ENCODE measurements at places on chromosomes 1 and 21.

- DNase-seq = no peak
These were observed 579.8 kb upstream of the PKN2 start for GRCh38 chr1:88104236-88104635.

- no peak for DNase-seq
These were observed 96.0 kb upstream of the DUSP10 start for GRCh38 chr1:221837896-221838295.

- DNase-seq = no peak
These were observed 26.6 kb upstream of the MPZL1 start for GRCh38 chr1:167695147-167695546.

DNA sequence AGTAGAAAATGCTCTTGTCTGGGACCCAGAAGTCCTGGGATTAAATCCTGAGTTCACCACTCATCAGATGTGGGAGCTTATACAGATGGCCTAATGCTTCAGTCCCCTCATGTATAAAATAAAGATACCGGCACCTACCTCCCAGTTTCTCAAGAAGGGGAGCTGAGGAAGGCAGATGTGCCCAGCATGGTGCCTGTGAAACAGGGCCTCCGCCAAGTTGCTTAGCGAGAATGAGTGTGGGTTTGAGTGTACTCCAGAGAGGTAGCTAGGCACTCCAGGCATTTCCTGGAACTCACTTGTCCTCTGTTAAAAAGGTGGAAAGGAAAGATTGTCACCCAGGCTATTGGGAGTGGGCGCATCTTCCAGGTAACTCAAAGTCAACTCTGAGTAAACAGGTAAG, 37.8 kb downstream of the IER5 start:
- DNase-seq = no peak

GRCh38 chr1:61851849-61852669, 109.8 kb downstream of the PATJ start:
- DNase-seq = no peak

DNA sequence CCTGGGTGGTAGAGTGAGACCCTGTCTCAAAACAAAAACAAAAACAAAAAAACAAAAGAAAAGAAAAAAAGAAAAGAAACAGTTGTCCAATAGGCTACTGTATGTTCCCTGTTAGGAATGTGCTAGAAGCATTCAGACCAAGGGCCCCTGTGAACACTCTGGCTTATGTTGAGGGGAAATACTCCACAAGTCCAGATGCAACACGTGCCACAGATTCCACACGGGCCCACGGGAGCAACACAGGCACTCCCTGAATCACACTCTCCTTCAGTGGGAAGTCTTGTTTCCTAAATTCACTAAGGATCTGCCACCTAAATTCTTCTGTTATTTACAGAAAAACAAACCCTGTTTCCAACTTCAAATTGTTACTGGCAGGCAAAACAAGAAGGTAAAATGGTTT, 291.1 kb downstream of the PCP4 start:
- DNase-seq = no peak

DNA sequence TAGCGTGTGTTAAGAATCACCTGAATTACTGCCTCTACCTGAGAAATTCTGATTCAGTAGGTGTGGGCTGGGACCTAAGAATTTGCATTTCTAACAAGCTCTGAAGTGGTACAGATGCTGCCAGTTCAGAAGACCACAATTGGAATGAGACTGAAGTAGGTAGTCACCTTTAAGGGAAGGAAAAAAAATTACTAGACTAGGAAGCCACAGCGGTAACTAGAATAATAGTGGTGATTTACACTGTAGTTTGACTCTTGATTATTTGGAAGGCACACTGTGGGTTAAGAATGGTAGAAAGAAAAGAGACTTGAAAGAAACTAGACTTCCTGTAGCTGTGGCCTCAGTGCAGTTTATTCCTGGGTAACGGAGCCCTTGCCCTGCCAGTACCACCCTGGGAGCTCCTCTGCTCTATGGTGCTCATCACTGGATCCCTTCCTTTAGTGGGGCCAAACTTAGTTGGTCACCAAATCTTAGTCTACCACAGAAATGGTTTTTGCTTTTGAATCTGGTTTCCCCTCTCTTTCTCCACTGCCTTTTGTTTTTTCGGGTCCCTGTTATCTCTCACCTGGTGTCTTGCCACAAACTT, 43.6 kb downstream of the ARID1A start:
- no peak for DNase-seq

DNA sequence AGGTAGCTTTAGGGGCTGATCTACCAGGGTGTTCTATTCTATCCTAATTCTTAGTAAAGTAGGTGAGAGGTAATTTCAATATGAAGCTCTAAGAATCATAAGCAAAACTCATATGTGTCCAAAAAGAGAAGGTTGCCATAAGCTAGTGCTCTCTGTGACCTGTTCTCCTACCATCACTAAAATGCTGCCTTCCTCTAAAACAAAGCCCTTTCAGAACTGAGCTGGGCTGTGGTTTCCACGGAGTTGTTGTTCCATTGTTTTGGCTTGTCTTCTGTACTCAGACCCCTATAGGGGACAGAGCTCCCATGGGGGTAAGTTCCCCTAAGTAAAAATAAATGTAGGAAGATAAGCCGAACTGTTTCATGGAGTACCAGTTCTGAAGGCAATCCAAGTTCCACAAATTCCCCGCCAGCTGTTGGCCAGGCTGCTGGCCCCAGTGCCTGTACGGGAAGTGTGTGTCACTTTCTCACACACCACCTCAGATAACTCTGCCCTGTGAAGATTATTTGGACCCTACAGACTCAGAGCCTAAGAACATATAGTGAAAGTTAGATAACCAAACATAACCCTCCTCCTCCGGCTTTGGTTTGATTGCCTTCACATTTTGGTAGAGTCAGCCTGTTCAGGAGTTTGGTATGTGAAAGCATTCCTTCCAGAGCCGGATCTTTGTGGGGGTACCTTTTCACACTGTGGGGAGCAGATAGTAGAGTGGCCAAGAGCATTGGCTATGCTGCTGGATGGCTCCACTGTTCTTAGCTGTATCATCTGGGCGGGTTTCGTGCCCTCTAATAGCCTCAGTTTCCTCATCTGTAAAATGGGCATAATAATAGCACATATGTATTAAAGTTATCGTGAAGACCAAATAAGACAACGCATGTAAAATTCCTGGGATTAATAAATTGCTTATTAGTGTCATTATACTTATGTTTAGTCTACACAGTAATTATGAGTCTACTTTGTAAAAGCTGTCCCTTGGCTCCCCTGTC, 10.8 kb downstream of the DPT start:
- DNase-seq = no peak

DNA sequence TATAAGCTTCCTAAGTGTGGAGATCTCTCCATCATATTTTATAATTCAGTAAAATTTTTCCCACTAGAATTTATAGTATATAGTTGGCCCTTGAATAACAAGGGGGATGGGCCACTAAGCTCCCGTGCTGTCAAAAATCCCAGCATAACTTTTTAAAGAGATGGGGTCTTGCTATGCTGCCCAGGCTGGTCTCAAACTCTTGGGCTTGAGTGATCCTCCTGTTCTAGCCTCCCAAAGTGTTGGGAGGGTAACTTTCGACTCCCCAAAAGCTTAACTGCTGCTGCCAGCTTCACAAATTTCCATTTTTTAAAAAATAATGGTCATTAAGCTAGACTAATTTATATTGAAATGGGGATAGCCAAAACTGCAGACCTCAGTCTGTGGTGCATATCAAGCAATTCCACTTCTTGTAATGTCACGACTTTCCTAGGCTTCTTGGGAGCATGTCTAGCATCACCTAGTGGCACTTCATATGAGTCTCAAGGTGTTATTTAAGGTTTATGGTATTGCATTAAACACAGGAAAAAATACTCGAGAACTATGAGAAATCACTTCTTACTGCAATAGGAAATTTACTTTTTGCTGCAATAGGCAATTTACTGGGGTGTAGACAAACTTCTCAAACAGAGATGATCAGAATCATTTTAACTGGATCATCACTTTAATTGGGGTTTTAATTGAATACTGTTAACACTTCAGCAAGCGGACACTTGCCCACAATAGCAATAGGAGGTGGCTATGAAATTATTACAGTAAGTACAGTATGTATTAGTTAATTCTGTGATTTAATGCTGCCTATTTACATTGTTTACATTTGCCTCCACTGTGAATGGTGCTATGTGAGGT, 19.3 kb upstream of the ACTA1 start:
- DNase-seq = no peak

- no peak for DNase-seq
These were observed 52.0 kb upstream of the TACSTD2 start for GRCh38 chr1:58629031-58629462.

- DNase-seq = no peak
These were observed 52.0 kb downstream of the FOXJ3 start for GRCh38 chr1:42282867-42283583.

- no peak for DNase-seq
These were observed 493.2 kb downstream of the PTPRC start for GRCh38 chr1:199132006-199132405.

GRCh38 chr1:185716095-185716494, 18.1 kb upstream of the HMCN1 start:
- DNase-seq = no peak

DNA sequence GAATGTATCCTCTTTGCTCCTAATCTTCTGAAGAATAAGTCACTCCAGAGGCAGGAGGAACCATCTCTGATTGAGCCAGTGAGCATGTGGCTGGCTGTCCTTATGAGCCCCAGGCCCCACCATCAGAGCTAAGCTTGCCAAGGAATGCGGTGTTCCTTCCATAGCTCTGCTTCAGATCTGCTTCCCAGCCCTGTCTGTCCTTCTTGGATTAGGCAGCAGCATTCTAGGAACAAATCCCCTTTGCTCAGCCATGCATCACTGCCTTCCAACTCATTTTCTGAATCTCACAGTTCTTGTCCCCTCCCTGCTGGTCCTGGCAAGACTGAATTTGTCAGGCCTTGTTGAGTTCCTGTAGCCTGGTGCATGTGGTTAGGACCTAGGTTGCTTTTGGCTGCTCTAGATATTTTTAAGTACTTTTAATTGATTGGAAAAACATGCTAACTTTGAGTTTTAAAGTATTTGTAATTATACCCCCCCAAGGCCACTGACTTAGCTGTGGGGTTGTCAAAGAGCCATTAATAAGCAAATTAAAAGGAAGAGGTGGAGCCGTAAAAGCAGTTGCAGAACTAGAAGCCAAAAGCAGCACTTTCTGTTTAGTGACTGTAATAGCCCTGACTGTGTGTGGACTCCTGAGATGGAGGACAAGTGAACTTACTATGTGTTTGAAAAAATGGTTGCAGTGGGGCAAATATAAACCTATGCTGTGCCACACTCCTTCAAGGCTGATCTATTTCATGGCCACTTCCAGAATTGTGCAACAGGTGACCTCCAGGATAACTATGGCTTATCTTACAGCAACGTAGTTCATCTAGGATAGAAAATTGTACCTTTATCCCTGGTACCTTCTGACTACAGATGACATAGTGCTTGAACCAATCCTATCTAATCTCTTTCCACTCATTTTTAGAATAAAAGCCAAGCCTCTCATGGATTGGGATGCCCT, 61.3 kb upstream of the BACH1 start:
- no peak for DNase-seq

Measured in T-helper 22 cell (primary cell).